ENCODE measurements at places on chromosomes 16 and 17.
A peak's percentile ranks its signal among the peaks of the same experiment; 100 is the strongest.

DNA sequence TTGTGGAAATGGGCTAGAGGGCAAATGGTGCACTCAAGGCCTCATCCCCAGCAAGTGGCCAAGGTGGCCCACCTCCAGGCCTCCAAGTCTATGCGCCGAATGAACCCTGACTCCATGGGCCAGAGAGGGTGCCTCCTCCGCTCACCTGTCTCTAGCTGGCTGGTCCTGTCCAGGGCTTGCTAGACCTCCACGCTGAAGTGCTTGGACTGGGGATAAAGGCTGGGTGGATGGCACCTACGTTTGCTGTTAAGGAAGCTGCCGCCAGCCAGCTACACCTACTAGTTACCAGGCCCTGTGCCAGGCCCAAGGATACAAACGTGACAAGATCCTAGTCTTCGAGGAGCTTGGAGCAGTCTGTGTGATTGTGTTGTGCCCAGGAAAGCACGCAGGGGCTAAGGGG is 739 bp upstream of the SGCA start:
- no peak for DNase-seq

DNA sequence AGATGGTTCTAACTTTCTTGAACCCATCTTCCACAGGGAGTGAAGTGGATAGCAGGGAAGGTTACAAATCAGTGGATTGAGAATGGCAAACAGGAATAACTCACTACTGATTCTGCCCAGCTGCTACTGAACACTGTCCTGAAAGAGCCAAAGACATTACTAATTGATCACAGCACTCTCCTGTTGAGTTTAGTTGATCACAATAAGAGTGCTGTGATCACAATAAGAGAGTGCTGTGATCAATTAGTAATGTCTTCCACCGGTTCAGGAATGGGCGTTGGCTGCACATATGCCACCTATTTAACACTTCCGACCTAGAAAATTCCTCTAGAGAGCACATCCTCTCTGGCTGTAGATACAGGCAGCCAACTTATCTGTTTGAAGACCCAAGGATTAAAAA is 11.4 kb downstream of the CFAP97D1 start:
- DNase-seq: no peak

DNA sequence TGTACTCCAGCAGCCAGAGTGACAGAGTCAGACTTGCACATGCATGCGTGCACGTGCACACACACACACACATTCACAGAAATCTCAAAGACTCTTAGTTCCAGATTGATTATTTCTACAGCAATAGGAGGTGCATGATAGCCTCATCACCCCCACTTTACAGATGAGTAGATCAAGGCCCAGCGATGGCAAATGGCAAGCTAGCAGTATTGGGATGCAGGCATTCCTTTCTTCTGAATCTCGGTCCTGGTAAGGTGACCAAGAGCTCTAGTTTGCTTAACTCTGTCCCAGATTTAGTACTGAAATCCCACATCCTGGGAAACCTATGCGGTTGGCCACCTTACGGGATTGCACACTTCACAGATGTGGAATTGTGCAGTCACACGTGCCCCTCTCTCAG is 38.6 kb downstream of the ITGAM start:
- no peak for DNase-seq

DNA sequence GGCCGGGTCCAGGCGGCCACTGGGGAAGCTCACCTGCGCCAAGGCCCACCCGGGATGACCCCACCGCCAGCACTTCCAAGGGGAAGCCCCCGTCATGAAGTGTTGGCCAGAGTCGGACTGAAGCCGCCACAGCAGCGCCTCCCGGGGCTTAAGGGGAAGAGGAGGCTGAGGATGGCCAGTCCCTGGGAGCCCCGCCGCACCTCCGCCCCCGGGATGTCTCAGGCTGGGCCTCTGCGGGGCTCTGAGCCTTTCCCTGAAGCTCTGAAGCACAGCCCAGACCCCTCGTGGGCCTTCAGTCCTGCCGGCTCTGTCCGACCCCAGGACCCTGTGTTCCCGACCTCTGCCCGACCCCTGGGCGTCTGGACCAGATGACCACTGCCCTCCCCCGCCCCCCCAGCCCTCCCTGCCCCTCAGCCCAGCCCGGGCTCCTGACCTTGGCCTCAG is 42.8 kb upstream of the ACSF3 start:
- no peak for DNase-seq

DNA sequence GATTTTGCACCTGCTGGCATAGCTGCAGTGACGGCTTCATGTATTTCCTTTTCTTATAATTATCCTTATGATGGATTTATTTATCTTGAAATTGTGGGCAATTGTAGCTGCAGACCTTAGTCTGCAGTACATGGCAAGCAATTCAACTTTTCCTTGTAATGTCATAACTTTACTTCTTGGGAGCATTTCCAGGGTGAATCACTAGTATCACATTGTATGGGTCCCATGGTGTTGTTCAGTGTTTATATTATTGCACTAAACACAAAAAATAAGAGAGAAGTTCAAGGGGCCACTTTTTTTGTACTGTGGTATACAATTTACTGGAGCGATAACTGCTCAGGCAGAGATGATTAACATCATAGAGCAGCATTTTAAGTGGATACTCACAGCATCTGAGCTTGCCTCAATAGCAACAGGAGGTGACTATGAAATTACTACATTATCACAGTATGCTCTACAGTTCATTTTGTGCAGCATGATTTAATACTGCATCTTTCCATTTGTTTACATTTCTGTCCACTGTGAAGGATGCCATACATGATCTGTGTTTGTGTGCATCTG is 169.5 kb downstream of the STX8 start:
- no peak for DNase-seq

DNA sequence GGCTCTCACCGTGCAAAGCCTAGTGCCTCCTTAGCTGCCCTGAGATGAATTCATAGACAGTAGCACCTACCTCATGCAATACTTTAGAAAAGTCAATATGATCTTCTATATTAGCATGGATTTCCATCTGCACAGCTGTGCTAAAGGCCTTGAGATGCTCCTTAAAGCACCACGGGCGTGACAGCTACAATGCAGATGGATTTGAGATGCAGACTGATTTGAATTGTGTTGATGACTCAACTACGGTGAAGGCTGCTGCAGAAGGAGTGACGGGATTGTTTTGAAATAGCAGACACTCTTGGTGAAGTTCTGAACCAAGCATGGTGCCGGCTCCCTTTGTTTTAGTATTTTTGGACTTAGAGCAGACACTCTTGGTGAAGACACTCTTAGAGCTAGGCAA is 88.2 kb downstream of the SPECC1 start:
- no peak for DNase-seq

DNA sequence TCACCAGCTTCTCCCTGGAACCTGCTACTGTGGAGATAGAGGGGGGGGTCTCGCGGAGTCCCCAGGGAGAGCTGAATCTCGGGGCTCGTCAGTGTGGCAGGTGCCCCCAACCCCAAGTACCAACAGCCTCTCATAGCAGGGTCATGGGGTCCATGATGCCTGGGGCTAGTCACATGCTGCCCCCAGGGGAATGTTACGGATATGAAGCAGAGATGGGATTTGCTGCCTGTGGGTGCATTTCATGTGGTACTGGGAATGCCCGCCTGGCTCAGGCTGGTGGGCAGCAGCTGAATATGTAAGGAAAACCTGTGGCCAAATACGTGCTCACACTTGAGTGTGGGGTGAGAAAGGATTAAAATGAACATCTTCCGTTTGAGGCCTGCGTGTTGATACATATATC is 49.4 kb downstream of the MEAK7 start:
- DNase-seq: no peak

- DNase-seq: no peak
These were observed 89.0 kb upstream of the TOB1 start for GRCh38 chr17:50955160-50955559.

DNA sequence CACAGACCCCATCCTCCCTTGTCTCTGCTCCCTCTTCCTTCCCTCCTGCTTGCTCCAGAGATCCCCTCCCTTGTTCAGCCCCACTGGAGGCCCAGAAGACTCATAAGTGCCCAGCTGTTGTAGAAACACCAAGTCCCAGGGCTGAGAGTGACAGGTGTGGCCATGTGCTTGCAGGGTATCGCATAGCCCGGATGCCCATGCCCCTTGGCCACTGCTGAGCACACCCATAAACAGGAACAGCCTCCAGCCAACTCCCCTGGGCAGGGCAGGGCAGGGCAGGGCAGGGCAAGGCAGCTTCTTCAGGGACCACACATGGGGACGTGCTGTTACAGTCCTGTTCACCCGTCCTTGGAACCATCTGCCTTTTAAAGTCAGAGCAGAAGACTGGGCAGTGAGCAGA is 2.0 kb downstream of the CACNG1 start:
- DNase-seq: no peak

- DNase-seq: no peak
These were observed 12.1 kb upstream of the ACE start for GRCh38 chr17:63464691-63465236.

DNA sequence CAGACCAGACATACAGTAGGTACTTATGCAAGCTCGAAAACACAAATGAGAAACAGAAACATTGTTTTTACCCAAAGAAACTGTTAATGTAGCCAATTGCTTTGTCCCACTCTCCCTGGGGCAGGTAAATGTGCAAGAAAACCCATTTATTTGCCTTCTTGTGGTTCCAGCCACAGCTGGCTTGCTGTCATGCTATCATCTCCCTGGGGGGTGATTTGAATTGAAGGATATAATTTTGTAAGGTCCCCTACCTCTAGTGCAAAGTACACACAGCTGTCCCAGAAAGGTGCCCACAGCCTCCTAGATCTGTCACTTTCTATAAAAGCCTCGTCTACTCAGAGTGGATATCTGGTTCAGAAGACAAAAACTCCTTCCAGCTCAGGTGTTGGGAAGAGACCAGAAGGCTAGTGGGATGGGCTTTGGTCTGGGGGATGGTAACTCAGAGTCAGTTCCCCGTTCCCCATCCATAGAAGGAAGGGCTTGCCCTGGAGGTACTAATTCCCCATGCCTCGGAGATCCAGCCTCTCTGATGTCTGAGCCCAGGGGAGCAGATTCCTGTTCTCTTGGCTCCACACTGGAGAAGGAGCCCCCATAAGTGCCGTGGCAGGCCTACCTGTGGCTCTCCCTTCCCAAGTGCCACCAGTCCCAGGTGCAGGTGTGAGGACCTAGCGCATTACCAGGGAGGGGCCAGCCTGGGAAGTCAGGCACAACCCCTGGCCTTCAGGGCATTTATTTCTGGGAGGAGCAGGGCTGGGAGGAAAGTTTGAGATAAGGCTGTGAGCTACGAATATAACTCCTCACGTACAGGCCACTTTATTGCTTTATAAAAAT is 2.4 kb upstream of the PRR15L start:
- no peak for DNase-seq

DNA sequence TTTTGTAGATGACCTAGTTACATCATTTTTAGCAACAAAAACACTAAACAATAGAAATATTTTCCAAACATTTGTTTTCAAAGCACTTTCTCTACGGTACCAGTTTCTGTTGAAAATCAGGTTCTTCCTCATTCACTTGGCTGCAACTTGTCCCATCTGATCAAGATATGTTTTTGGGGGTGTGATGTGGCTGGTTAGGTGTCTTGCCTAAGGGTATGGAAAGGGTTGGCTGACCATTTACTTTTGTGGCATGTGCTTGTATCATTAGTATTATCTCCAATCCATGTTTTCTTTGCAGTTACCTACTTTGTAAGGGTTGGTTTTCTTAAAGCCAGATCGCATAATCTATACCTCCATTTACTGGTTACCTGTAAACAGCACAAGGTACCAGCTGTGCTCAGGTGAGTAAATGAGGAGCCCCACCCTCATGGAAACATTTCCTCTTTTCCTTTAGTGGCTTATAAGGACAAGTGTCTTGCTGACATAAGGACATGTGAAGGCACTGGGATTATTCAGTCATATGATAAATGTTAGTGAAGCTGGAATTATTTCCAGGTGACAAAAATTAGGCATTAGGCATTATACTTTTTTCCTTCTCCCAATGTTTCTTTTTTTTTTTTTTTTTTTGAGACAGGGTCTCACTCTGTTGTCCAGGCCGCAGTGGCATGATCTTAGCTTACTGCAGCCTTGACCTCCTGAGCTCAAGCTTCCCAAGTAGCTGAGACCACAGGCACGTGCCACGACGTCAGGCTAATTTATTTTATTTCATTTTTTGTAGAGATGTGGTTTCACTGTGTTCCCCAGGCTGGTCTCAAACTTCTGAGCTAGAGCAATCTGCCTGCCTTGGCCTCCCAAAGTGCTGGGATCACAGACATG is 162.0 kb downstream of the CCDC182 start:
- no peak for DNase-seq

- peak; percentile 56 for DNase-seq
These were observed 1.4 kb upstream of the TSPOAP1 start for GRCh38 chr17:58329810-58330537.

GRCh38 chr17:47955497-47956461 is 1.9 kb downstream of the PRR15L start:
- DNase-seq: no peak

- DNase-seq: no peak
These were observed 440.5 kb downstream of the GRIN2A start for GRCh38 chr16:9741776-9742175.

GRCh38 chr17:35537601-35538141 is at the start of gene SLFN12L:
Gene SLFN12L (minus strand): TSS chr17:35537678. CDS start chr17:35522364, 15,314 bp downstream.
- no peak for DNase-seq

DNA sequence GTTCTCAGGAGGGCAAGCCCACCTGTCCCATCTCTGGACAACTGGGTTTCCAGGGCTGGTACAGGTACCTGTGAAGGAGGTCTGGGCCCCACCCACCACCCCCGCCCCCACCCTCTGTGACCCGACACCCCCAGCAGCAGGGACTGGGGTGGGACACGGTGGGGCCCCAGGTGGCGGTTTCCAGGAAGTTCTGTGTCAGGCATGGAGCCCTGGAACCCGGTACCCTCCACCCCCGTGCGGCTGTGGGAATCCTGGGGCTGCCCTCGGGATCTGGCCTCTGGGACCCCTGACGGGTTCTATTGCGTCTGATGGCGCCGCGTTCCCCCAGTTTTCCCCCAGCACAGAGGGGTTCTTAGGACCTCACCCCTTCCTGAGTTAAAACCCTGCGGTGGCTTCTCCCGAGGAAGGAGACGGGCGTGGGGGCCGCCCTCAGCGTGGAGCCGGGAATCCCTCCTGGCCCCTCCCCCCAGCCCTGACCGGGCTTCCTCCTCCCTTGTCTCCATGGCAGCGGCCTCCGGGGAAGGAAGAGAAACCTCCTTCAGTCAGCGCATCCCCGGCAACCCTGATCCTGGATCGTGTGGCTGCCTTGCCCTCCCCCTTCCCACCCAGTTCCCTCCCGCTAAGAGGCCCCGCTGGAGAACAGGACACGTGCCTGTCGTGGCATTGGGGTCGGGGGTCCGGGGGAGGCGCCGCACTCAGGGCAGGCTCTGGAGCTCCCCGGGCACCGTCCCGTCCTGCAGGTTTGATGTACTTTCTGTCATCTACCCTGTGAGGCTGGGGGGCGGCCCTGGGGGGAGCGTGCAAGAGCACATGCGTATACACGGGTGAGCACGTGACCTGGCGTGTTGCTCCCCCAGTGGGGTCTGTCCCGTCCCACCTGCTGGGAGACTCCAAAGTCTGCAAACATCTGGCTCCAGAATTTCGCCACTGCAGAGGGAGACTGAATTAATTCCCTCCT is 30.3 kb downstream of the CACNA1H start:
- no peak for DNase-seq

GRCh38 chr17:77109764-77110359 is 30.9 kb upstream of the SEC14L1 start:
- DNase-seq: no peak

GRCh38 chr17:57670769-57671569 is 74.1 kb downstream of the CCDC182 start:
- DNase-seq: no peak

All from stimulated activated CD8-positive, alpha-beta memory T cell treated with anti-CD3 and anti-CD28 coated beads, Interleukin-7, amount 100 ng/mL, for 48 hours (primary cell).